ENCODE measurements at places on chromosomes 3 and 15.

GRCh38 chr15:59543721-59544547 is 67.6 kb upstream of the GCNT3 start:
- H3K27me3 ChIP-seq = no peaks in the 10 kb centered on the region
- H3K36me3 ChIP-seq = no peaks in the 10 kb centered on the region
- no peak overlapping the region for H3K27ac ChIP-seq
- no peak overlapping the region for H3K4me3 ChIP-seq
- DNase-seq = no peak

DNA sequence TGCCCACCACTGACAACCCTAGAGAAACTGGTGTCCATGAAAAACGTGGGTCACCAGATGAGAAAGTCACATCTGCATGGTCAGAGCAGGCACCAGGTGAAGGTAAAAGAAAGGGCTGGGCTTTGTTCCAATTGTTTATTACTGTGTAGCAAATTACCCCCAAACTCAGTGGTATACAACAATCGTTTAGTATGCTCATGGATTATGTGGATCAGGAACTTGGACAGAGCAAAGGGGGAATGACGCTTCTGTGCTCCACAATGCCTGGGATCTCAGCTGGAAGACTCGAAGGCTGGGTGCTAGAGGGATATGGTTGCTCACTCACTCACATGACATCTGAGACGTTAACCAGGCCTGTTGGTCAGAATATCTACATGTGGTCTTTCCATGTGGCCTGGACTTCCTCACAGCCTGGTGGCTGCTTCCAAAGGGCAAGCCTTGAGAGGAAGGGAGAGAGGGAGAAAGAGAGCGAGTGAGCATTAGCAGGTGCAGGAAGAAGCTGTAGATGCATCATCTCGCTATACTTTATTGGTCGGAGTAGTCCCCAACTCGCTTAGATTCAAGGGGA is 44.9 kb downstream of the LPP start:
- H3K4me3 ChIP-seq = no peak overlapping the region
- H3K27ac ChIP-seq = no peak overlapping the region
- no peaks in the 10 kb centered on the region for H3K27me3 ChIP-seq
- DNase-seq = no peak

DNA sequence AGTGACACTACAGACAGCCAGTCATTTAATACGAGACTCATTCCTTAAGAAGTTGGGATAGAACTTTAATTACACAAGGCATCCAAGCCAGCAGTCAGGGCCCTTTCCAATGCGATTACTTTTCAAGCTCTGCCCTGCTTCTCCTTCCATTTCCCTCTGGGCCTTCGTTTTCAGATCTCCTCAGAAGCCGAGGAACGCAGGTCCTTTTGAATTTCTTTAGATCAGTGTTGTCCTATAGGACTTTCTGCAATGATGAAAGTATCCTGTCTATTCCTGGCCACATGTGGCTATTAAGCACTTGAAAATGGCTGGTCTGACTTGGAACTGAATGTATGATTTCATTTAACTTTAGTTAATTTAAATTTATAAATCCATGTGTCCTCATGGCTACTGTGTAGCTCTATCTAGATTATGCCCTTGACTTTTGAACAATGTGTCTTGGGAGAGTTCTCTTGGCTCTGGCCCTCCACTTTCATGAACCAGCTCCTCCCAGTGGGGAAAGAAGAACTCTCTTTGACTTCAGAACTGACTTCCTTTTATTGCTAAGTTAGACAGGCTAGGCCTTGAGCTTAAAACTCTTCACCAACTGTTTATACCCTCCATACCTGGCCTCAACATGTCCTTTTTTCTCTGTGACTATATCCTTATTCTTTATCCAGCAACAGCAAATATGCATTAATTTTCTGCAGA is 22.6 kb downstream of the TGFBR2 start:
- no peak for DNase-seq
- H3K27me3 ChIP-seq = no peaks in the 10 kb centered on the region
- no peak overlapping the region for H3K4me3 ChIP-seq
- peaks cover 27% of the 10 kb centered on the region for H3K4me1 ChIP-seq
- no peak overlapping the region for H3K27ac ChIP-seq

GRCh38 chr15:39752991-39753390 is 29.6 kb downstream of the FSIP1 start:
- H3K36me3 ChIP-seq = no peaks in the 10 kb centered on the region
- H3K27ac ChIP-seq = no peak overlapping the region
- no peak for DNase-seq
- H3K4me1 ChIP-seq = peaks cover 13% of the 10 kb centered on the region

DNA sequence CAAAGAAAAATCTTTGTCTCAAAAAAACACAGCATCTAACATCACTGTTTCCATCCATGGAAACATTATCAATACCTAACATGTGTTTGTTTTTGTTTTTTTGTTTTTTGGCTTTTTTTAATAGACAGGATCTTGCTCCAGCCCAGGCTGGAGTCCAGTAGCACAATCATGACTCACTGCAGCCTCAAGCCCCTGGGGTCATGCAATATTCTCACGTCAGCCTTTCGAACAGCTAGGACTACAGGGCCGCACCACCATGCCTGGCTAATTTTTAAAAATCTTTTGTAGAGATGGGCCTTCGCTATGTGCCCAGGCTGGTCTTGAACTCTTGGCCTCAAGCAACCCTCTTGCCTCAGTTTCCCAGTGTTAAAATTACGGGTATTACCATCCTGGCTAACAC is 52.8 kb downstream of the RAF1 start:
- no peak for DNase-seq
- H3K4me3 ChIP-seq = no peak overlapping the region
- H3K4me1 ChIP-seq = no peaks in the 10 kb centered on the region

DNA sequence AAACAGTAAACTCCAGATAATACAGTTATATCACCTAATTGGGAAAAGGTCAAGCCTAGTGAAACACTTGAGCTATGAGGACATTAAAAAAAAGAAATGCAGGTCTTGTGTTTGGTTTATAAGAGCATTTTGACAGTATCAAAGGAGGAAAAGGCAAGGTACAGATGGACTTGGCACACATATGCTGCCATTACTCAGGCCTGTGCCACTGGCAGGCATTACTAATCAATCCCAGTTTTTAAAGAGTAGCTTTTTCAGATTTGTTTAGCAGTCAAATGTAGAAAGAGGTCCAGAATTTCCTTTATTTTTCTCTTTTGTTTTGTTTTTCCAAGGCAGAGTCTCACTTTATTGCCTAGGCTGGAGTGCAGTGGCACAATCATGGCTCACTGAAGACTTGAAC is 38.9 kb downstream of the MDFIC2 start:
- no peaks in the 10 kb centered on the region for H3K27me3 ChIP-seq
- H3K4me3 ChIP-seq = no peak overlapping the region
- no peak for DNase-seq
- H3K4me1 ChIP-seq = no peaks in the 10 kb centered on the region

GRCh38 chr15:28133281-28133680 is 34.2 kb upstream of the OCA2 start:
- H3K27me3 ChIP-seq = no peaks in the 10 kb centered on the region
- H3K36me3 ChIP-seq = no peaks in the 10 kb centered on the region
- no peak overlapping the region for H3K4me3 ChIP-seq
- no peaks in the 10 kb centered on the region for H3K4me1 ChIP-seq

DNA sequence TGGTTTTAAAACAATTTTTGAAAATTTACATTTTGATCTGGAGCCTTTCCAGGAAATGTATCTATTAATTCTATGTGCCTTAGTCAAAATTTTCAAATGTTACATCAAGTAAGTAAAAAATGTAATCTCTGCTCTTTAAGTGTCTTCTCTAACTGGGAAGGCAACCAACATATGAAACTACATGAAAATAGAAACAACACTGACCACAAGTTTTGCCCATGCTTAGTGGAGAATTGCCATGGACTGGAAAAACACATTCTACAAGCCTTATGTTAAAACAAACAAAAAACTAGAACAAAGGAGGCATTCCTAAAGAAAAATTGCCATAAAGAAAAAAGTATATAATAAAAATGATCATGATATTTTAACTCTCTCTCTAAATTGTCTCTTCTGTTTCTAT is 75.9 kb upstream of the SPRED1 start:
- no peaks in the 10 kb centered on the region for H3K27me3 ChIP-seq
- DNase-seq = no peak
- no peaks in the 10 kb centered on the region for H3K36me3 ChIP-seq
- H3K4me3 ChIP-seq = no peak overlapping the region

DNA sequence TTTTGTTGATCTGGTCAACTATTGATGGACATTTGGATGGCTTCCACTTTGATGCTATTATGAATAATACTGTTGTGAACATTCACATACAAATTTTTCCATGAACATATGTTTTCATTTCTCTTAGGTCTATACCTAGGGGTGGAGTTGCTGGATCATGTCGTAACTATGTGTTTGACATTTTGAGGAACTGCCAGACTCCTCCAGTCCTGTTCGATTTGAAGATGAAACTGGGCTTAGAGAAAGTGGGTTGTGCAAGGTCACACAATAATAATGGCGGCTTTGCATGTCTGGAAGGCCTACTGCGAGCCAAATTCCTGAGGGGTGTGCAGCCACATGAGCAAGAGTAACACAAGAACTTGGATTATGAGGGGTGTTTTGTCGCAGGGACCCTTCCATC is 2.6 kb downstream of the TSEN2 start:
- no peak overlapping the region for H3K27ac ChIP-seq
- H3K27me3 ChIP-seq = no peaks in the 10 kb centered on the region
- peaks cover 46% of the 10 kb centered on the region for H3K36me3 ChIP-seq
- peaks cover 25% of the 10 kb centered on the region for H3K4me1 ChIP-seq

GRCh38 chr3:152518346-152518745 is 249.6 kb downstream of the MBNL1 start:
- H3K27ac ChIP-seq = no peak overlapping the region
- H3K36me3 ChIP-seq = no peaks in the 10 kb centered on the region
- H3K4me1 ChIP-seq = no peaks in the 10 kb centered on the region
- H3K27me3 ChIP-seq = no peaks in the 10 kb centered on the region
- H3K4me3 ChIP-seq = no peak overlapping the region
- no peak for DNase-seq

- H3K27me3 ChIP-seq = no peaks in the 10 kb centered on the region
- H3K4me3 ChIP-seq = no peak overlapping the region
These were observed 177.3 kb upstream of the ARRDC4 start for GRCh38 chr15:97783240-97783639.

GRCh38 chr3:57592306-57592705 is 4.8 kb downstream of the ARF4 start:
- DNase-seq = no peak
- H3K4me1 ChIP-seq = peaks cover 39% of the 10 kb centered on the region
- no peaks in the 10 kb centered on the region for H3K27me3 ChIP-seq
- peaks cover 25% of the 10 kb centered on the region for H3K36me3 ChIP-seq
- no peak overlapping the region for H3K4me3 ChIP-seq

- H3K4me3 ChIP-seq = no peak overlapping the region
- no peaks in the 10 kb centered on the region for H3K36me3 ChIP-seq
- H3K4me1 ChIP-seq = no peaks in the 10 kb centered on the region
- no peak for DNase-seq
- H3K27ac ChIP-seq = no peak overlapping the region
These were observed 1.8 kb upstream of the SLC38A3 start for GRCh38 chr3:50203113-50203808.

DNA sequence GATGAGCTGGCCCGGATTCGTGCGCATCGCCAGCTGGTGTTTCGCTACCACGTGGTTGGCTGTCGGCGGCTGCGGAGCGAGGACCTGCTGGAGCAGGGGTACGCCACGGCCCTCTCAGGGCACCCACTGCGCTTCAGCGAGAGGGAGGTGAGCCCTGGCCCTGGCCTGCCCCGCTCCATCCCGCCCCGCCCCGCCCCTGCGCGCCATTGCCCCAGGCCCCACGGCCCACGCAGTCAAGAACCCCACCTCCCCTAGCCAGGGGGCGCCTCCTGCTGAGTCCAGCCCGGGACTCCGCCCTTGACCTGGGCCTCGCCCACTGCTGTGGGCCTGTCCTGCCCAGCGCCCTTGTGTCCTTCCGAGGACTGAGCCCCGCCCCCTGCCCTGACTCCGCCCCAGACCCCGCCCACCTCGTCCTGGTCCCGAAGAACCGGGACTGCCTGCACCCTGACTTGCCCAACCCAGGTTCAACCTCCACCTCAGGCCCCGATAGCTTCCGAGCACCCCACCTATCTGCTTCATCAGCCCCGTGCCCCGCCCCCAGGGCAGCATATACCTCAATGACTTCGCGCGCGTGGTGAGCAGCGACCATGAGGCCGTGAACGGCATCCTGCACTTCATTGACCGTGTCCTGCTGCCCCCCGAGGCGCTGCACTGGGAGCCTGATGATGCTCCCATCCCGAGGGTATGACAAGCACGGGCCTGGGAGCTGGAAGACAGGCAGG is 14.8 kb downstream of the NT5DC2 start:
- no peak for DNase-seq
- H3K36me3 ChIP-seq = no peaks in the 10 kb centered on the region
- no peaks in the 10 kb centered on the region for H3K4me1 ChIP-seq
- H3K27ac ChIP-seq = no peak overlapping the region
- no peaks in the 10 kb centered on the region for H3K27me3 ChIP-seq

DNA sequence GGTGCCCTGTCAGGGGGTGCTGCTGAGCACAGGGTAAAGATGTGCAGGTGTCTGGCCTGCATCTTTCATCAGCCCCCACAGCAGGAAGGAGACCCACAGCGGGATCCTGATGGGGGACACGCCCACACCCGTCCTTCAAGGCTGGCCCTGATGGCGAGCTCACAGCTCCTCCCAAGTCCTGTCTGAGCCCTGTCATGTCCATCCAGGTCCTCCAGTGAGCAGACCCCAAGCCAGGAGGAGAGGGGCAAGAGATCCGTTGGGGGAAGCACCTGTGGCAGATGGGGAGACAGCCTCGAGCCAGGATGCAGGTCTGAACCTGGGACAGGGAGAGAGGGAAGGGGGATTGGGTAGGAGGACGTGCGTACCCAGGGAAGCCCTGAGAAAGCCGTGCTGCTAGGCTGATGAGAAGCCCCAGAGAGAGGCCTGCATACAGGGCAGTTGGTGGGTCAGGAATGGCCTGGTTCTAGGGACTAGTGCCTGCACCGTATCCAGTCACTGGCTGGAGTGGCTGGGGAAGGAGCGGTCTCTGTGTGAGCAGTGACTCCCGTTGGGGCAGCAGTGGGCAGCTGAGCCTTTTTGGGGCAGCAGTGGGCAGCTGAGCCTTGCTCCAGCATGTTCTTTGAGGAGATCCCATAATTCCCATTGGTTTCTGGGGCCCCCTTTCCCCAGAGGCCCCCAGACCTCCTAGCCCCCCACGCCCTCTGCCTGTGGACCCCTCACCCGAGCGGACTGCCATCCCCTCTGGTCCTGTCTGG is 133.3 kb upstream of the MEF2A start:
- no peak overlapping the region for H3K4me3 ChIP-seq
- H3K27ac ChIP-seq = no peak overlapping the region
- H3K4me1 ChIP-seq = peaks cover 30% of the 10 kb centered on the region
- no peak for DNase-seq

DNA sequence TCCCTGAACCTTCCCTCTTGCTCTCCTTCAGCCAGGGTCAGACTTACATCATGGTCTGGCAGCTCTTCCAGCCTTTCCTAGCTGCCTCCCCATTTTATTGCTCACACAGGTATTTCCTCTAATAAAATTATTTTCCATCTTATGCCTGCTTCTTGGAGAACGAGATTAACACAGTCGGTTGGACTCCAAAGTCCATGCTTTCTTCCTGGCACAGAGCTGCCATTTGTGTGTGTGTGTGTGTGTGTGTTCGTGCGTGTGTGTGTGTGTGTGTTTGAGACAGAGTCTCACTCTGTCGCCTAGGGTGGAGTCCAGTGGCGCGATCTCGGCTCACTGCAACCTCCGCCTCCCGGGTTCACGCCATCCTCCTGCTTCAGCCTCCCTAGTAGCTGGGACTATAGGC is 15.5 kb downstream of the FSD2 start:
- no peak overlapping the region for H3K4me3 ChIP-seq
- no peaks in the 10 kb centered on the region for H3K36me3 ChIP-seq
- H3K4me1 ChIP-seq = no peaks in the 10 kb centered on the region
- DNase-seq = no peak
